ENCODE measurements at places on chromosomes 4 and X.

DNA sequence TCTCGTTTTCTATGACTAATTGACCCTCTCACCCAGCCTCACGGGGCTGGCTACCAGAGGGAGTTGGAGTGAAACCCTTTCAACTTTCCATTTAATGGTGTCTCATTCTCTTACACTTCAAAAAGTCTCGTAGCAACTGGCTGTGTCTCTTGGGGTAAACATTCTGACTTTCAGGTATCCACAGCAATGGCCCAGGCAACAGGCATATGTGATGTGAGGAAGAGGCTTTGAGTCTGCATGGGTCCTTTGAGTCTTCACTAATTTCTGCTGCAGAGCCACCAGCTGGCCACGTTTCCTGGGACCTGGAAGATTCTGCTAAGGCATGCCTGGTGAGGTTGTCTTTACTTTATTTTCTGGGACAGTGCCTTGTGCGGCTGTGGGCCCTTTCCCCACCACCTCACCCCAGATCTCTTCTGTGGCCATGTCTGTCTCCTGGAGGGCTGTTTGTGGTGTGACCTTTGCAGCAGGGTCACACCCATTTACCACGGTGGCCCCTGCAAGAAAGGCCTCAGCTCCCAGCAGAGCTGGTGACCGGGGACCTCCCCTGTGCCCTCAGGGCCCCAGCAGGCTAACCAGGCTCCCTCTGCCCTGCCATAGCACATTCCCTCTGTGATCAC is 112.5 kb upstream of the FRG1 start:
- no peak for DNase-seq

DNA sequence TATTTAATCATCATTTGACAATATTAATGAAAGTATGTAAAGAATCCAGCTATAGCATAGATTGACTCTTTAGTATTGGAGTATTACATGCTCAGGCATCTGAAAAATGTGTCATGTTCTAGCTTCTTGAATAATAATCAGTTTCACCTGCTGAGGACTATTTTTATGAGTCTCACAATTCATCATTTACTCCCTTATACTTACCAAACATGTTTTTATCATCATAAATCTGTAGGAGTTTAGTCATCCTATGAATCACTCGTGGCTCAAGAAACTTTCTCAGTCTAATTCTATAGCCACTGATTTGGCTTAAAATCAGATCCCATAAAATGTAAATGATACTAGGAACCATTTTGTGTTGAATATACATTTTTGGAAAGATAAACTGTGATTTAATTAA is 1616.1 kb downstream of the C4orf33 start:
- peak; percentile 66 for DNase-seq

DNA sequence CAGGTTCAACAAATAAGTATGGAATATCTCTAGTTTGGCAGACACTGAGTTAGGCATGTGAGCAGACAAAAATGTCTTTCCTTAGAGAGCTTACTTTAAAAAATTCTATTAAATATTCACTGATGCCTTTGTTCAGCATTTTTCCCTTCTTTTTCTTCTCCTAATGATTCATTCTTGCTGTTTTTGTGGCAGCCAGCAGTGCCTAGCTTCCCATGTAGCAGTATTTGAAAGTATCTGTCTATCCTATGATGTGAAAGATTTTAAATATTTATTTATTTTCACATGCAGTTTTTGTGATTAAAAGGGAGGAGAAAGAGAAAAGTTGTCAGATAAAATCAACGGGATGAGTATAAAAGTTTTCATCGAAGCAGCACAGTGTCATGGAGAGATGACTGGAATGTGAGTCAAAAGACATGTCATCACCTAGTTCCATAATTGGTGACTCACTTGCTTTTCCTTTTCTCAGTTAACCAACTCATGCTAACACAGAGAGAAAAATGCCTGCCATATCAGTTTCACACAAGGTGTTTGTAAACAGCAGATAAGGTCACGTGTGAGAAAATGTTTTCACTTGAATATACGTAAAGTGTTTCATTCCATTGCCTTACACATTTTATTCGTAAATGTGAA is 69.8 kb downstream of the BMPR1B start:
- peak; percentile 46 for DNase-seq

- no peak for DNase-seq
Measured at GRCh38 chr4:83150653-83151330, 36.3 kb upstream of the PLAC8 start.

DNA sequence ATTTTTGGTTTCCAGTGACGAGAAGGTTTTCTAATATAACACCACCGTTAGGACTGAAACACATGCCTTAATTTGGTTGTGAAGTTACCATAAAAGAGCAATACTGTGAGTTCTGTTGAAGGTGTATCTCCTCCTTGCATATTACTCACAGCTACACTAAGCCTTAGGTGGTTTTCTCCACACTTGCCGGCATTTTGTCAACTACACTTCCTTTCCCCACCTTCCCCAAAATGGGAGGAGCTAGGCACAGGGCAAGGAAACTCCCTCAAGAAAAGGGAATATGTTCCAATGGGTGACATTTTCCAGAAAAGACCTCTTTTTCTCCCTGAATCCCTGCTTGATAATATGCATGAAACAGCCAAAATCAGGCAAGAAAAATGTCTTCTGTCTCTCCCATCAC is 44.8 kb downstream of the RELL1 start:
- DNase-seq, result no peak

- peak; percentile 31 for DNase-seq
Measured at GRCh38 chr4:10461091-10461849, 4.0 kb upstream of the ZNF518B start.

DNA sequence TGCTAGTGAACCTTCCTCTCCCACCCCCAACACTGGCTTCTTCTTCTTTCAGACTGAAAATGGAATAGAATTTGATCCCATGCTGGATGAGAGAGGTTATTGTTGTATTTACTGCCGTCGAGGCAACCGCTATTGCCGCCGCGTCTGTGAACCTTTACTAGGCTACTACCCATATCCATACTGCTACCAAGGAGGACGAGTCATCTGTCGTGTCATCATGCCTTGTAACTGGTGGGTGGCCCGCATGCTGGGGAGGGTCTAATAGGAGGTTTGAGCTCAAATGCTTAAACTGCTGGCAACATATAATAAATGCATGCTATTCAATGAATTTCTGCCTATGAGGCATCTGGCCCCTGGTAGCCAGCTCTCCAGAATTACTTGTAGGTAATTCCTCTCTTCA is 14.7 kb downstream of the TNMD start:
- DNase-seq, result no peak

GRCh38 chr4:85391589-85392410 is 83.2 kb upstream of the ARHGAP24 start:
- DNase-seq, result no peak

All from fibroblast of skin of left quadriceps (primary cell).